Hematopoietic multipotent progenitor cell treated with erythropoietin and hydrocortisone succinate and interleukin-3 and kit ligand, for 8 days (in vitro differentiated cells): ENCODE measurements at places on chromosomes 3 and 15.

DNA sequence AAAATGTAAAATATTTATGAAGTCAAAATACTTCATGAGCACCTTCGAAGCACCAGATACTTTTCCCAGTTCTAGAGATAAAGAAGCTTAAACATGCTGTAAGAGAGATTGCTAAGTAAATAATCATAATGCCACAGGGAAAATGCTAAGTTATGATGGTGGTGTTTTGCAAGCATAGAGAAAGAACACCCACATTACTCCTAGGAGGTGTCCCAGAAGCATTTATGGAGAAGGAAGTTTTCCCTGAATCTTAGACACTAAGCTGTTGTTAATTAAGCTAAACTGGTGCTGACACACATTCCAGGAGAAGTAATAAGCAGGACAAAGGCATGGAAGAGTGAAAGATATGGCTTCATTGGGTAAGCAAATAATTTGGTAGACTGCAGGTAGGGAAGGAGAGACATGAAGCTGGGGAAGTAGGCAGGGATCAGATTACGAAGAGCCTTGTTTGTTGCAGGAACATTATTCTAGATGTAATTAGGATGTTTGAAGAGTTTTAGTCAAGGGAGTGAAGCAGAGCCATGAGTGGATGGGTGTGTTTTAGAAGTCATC lies 40.4 kb upstream of the CHMP2B start:
- DNase-seq: no peak

GRCh38 chr15:48868536-48868935 lies 9.4 kb upstream of the EID1 start:
- DNase-seq: no peak

DNA sequence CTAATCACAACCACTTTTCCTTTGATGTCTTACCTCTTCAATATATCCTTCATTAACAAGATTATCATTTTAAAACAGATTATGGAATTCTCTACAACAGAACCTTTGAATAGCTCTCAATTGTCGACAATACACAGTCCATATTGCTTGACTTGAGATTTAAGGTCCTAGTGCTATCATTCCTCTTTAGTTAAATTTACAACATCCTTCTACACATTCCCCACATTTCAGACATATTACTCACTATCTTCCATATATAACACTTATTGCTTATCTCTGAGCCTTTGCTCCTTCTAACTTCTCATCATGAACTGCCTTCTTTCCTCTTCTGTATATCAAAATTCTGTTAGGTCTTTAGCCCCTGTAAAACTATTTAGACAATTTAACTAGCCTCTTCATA lies 247.0 kb downstream of the STXBP5L start:
- DNase-seq: no peak

- no peak for DNase-seq
These were observed 63.6 kb downstream of the PROS1 start for GRCh38 chr3:93910097-93910496.

DNA sequence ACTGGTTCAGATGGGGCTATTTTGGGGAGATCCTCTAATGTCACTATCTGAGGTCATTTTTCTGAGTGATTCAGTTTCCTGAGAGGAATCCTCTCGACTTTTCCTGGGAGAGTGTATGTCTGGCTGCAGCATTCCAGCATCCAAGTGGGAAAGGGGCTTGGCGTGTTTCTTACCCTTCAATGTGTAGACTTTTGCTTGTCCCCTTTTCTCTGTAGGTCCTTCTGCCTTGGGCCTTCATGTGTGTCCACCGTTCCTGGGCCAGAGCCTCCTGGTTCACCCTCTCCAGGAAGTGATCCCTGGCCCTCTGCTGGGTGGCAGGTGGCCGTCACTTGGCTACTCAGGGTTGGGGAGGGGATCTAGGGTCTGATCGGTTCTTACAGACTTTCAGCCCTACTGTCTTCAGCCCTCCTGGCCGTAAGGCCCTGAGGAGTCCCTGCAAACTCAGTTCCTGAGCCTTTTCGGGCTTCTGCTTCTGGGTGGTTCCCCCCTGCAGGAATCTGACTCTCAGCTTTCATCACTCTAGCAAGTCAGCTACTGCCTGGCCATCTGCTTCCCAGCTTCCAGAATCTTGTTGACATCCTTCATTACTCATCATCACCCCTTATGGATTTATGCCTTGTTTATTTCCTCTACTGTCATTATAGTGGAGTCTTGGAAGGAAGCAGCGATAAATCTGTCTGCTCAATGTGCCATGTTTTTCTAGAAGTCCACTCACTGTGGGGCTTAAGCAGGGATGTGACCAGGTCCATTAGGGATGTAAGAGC lies 36.5 kb downstream of the GOLGA6L10 start:
- no peak for DNase-seq

DNA sequence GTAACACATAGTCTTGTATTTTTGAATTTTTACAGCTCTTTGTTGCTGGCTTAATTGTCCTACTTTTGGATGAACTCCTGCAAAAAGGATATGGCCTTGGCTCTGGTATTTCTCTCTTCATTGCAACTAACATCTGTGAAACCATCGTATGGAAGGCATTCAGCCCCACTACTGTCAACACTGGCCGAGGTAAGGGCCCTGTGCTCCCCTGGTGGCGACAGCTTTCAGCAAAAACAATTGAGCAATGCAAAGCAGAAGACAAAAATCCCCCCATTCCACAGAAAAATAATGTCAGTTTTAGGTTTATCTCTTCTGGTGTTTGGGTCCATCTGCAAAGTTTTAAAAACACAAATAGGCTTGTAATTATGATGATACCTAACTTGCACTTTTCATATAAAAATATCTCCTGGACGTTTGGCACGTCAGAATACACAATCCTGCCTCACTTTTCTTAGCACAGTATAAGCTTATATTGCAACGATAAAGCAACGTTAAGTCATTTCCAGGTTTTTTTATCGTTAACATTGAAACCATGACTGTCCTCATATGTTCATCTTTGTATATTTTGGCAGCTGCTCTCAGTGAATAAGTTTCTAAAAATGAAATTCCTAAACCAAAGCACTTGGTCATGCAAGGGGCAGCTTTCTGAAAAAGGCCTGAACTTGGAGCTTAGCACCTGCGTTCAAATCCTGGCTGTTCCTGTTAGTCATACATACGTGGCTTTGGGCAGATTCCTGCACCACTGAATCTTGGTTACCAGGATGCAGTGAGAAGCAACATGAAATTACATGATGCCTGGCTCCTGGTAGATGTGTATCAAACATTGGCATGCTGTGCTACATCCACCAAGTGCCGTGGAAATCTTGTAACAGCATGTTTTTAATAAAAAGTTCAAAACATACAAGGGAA lies 8.5 kb downstream of the SEC61A1 start:
- no peak for DNase-seq

DNA sequence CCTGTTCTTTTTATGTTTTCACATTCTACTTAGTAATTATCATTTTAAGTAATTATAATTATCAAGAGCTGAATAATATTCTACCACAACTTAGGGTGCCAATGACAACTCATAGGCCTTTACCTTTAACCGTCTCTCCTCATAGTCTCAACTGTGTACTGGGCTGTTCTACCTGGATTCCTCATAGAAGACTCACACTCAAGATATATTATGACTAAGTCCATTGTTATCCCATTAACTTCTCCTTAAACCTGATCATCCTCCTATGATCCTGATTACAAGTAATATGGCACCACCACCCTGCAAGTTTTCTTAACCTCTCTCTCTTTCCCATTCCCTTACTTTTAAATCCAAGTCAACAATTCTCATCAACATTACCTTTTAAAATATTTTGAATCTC lies 285.9 kb upstream of the VEPH1 start:
- DNase-seq: no peak

GRCh38 chr3:194132465-194133286 lies 3.3 kb upstream of the HES1 start:
- no peak for DNase-seq

GRCh38 chr15:64355348-64355943 lies 527 bp downstream of the CSNK1G1 start:
- DNase-seq: peak; percentile 29

- DNase-seq: no peak
These were observed 752.1 kb upstream of the ALCAM start for GRCh38 chr3:104614564-104614963.

- no peak for DNase-seq
These were observed 44.1 kb downstream of the SLC41A3 start for GRCh38 chr3:126039870-126040269.

GRCh38 chr3:14216257-14217048 lies 37.8 kb downstream of the LSM3 start:
- peak; percentile 86 for DNase-seq

DNA sequence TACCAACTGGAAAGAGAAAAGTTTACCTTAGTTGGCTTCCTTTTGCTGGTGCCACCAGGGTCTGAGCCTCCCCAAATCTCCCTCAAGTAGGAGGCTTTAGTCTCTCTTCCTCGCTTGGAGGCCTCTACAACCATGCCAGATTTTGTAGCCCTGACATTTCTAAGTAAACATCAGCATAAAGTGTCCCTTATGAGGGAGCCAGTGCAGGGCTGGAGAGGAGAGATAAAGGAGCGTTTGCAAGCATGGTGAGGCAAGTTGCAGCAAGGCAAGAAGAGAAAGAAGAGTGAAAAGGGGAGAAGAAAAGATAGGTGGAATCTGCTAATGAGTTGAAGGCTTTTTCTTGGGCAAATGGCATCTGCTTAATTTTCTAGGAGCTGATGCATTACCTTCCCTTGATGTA lies 82.7 kb upstream of the FNDC3B start:
- DNase-seq: peak; percentile 54

DNA sequence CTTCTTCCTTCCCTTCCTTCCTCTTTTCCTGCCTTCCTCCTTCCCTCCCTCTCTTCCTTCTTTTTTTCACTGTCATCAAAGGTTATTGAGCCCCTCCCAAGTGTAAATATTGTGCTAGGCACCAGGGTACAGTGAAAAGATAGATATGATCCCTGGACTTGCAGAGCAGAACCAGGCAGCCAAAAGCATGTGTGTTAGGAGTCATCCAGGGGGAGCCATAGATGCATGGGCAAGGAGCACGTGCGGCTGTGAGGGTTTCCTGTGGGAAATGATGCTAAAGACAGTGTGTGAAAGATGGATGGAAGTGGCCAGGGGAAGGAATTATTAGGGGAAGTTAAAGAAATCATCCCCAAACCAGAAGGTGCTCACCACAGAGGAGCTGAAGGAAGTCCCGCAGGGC lies 65.2 kb downstream of the NR2F2 start:
- no peak for DNase-seq

GRCh38 chr3:134904241-134904771 lies 109.2 kb downstream of the EPHB1 start:
- no peak for DNase-seq

DNA sequence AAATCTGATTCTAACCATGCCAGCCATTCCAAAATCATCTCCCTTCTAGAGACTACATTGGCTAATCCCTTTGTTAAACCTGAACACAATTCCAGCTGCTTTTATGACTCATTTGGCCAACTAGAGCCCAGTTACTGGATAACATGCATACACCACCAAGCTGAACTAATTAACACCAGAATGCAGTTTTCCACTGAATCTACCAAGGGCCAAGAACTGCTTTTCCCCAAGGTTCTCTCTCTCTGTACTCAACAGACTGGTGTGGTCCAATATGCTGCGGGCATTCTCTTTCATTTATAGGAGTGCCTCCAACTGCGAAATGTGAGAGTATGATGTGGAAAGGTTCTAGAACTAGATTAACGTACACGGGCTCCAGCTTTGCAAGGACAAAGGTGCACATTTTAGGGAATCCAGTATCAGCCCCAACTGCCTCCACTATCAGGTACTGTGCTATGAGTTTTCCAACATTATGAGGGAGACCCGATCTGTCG lies 1.5 kb downstream of the CHSY1 start:
- peak; percentile 28 for DNase-seq

GRCh38 chr3:131957980-131958379 lies 76.8 kb downstream of the CPNE4 start:
- no peak for DNase-seq

DNA sequence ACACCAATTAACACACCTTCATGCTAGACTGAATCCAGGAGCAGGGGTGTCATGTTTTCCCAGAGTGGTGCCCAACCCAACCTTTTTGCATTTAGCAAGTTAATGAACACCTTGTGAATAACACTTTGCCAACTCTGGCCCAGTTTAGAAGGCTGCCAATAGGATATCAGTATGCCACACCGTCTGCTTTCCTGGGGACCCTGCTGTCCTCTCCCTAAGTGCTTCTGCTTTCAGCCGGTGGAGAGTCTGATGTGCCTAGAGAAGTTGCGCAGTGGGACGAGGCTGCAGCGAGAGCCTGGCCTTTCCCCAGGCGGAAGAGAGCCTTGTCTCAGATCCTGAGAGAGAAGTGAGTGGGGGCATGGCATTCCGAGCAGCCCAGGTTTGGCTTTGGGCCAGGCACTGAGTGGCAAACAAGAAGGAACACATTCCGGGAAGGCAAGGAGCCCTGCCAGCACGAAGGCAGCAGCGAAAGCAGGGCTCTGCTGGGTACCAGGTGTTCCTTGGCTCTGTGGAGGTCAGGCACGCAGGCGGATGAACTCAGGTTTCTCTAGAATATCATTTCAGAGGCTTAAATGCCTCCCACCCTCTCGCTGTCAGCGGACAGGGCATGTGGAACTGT lies 36.9 kb downstream of the SENP8 start:
- no peak for DNase-seq

- DNase-seq: peak; percentile 59
These were observed 2.3 kb downstream of the SETD5 start for GRCh38 chr3:9399746-9400145.

DNA sequence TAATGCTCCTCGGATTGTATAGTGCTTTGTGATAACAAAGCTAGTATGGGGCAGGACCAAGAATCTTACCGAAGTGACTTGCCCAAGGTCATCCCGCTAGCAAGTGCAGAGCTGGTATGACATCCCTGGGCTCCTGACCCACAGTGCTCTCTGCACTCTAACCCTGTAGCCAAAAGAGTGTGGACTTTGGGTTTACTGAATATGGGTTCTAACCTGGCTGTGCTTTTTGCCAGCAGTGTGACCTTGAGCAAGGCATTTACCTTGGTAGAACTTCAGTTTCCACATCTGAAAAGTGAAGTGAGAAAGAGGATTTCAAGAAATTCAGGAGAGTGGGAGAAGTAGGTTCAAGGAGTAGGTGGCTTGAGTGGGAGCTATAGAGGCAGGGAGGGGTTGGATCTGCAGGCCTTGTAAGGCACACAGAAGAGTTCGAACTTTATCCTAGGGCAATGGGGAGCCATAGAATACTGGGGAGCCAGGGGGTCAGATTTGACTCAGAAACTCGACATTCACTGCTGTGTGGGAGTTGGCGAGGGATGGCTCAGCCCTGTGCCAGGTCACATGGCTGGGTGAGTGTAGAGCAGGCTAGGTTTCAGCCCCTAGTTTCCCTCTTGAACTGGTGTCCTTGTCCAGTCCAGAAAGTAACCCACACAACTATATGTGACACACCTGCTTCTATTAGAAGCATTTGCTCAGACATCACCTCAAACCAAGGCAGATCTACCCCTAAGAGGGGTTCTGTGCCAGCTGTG lies 91.9 kb downstream of the RPLP1 start:
- no peak for DNase-seq
